Activated CD4-positive, alpha-beta T cell treated with anti-CD3 and anti-CD28 coated beads, Interleukin-2, amount 50 U/mL, for 1 hour (primary cell): ENCODE measurements at places on chromosomes 3 and 15.

DNA sequence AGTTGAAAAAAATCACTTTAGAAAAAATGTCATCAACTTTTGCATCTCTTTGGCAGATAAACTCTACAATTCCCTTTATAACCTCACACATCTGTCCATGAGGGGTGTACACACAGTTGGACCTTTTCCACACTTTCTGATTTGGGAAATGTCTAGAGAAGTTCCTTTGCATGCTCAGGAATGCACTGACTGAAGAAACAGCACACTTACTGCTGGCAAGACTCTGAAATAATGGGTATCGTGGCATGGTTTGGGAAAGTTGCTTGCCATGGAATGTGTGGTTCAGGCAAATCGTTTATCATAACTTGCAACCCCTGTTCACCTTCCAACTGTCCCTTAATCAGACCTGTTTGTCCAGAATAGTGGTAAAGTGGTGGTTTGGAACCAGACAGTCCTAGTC is 135.3 kb upstream of the TGFBR2 start:
- DNase-seq: no peak

DNA sequence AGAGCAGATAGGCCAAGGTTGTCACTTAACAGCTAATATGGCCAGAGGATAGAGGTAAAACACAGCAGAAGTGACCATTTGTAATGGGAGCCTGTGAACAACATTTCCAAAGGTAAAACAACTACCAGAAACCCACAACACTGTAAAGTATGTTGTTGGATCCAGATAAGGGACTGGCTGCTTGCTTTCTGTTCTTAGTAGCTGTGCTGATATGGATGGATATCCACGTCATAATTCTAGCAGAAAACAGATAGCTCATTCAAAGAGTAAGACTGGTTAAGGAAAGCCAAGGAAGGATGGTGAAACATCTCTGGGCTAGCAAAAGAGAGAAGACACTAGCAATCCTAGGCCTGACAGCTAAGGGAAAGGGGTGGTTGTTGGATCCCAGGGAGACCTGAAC is 36.9 kb upstream of the SPRED1 start:
- no peak for DNase-seq

DNA sequence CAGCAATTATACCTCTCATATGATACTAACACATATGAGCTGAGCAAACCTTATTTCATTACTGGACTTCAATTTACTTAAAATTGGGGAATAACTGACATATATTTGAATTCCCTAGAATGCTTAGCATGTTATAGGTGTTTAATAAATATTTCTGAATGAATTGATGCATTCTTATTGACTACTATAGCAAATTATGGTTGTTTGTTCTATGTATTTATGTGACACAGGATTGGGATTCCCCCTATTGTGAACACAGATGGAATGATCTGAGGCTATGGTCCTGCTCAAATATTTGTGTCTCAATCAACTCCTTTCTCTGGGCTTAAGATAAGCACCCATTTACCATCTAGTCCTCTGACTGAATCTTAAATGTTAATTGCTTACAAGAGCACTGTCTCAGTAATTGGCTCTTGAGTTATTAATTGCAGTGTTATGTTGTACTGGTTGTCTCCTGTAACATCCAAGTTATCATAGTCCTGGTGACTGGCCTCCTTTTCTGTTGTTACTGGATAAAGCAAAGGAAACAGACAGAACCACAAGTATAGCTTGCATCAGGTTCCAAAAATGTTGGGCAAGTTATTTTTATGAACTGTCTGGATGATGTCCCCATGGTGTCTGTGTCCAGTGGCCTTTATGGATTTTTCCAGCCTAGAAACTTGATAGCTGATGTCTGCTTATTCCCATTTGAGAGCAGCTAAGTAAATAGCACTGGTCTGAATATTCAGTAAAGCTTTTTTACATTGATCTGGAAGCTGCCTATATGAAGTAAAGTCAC is 2.3 kb upstream of the UACA start:
- no peak for DNase-seq

DNA sequence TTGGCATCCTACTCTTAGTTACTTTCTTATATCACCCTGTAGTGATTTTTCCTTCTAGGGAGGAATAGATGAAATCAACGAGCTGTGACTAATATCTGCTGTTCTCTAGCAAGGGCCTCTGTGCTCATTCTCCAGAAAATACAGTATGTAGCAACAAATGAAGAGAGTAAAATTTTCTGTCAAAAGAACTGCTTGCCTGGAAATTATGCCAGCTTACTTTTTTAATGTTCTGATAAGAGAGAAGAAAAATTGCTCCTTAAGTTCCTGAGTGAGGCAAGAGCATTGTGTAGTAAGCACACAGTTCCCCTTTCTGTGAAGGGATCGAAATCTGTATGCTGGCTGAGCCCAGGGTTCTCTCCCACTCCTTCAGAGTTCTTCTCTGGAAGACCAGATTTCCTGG is 51.4 kb upstream of the GK5 start:
- DNase-seq: no peak

DNA sequence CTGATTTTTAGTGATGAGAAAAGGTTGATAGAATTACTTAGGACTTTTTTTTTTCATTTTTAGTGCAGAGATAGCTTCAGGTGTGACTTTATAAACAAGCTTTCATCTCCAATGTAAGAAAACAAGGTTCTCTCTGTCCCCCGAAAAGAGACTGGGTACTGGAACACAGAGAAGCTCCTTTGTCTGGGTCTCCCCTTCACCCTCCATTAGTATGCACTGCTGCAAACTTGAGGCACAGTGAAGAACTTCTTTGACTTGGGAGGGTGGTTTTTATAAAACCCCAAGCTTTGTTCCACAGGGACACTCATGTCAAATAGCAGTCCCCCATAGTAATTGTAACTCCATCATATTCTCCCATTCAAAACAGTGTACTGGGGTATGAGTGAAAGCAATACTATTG is 93.5 kb upstream of the SOX2 start:
- DNase-seq: no peak
